ENCODE measurements at places on chromosomes 1 and 21.

GRCh38 chr21:29433366-29434059, 134.8 kb downstream of the BACH1 start:
- no peak for DNase-seq

DNA sequence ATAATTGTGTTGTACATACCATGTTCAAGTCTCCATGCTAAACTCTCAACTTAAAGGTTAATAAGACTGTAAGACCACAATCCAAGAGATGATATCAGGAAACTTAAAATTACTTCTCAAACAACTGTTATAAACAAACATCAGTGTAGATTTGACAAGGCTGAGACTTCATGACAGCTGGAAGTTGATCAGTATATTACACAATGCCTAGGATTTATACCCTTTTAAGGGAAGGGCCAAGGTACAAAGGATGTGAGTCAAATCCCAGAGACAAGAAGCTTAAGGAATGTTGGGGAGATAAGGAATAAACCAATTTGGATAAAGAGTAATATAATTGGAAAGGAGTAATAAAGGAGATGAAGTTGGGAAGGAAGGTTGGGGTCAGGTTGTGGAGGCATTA, 98.8 kb downstream of the LBR start:
- no peak for DNase-seq

DNA sequence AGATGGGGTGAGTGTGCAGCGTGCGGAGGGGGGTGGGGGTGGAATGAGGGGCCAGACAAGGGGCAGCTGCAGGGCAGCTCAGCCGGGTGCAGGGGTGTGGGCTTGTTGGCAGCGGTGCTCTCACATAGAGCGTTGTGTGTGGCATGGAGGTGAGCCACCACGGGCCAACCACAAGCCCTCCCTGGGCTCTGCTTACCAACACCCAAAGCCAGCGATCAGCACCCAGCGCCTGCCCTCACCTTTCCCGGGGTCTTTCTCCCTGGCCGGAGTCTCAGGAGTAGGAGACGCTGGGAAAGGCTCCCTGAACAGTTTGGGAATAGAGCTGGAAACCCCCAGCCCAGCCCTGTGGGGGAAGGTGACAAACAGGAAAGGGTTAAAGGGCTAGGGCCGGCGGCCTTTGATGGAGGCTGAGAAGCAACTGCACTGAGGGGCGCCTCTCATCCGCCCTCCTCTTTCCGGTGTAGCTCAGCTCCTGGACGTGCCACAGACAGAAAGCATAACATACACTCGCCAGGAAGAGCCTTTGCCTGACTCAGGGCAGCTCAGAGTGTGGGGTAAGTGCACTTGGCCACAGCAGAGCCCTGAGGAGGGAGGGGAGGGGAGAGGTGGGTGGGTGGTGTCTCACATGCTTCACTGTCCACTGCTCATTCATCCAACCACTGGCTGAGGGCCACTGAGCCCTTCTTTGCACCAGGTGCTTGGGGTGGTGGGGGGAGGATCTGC, 577 bp downstream of the IKBKE start:
- DNase-seq: peak; percentile 71

- DNase-seq: no peak
Observed at GRCh38 chr1:84345220-84345619, 43.7 kb downstream of the SAMD13 start.

DNA sequence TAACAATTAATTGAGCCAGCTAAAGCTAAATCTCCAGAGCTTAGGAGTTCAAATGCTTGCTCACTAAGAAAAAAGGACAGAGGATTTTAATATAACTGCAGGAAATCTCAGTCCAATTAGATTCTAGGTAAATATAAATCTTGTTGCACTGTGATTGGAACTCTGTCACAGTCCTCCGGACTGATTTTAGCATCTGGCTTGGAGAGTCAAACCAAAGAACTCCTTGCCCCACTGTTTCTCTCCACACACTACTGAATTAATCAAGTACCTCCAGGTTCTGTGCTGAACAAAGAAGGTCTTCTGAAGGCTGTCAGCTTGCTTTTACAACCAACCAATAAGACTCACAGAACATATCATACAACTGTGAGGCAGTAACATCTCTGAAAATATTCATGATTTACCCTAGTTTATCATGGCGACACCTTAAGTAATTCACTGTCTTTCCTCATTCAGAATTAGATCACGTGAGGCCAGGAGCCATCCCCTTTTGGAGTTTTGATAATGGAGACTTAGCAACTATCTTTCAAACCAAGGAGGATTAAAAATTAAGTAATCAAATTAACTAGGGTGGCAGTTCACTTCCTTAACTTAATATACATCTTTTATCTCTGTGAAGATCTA, 176.0 kb downstream of the RERE start:
- DNase-seq: no peak
